Iris pigment epithelial cell (primary cell): ENCODE measurements at places on chromosomes 12 and 14.

GRCh38 chr14:95761436-95761835 is 47.5 kb upstream of the TCL1A start:
- DNase-seq = no peak

DNA sequence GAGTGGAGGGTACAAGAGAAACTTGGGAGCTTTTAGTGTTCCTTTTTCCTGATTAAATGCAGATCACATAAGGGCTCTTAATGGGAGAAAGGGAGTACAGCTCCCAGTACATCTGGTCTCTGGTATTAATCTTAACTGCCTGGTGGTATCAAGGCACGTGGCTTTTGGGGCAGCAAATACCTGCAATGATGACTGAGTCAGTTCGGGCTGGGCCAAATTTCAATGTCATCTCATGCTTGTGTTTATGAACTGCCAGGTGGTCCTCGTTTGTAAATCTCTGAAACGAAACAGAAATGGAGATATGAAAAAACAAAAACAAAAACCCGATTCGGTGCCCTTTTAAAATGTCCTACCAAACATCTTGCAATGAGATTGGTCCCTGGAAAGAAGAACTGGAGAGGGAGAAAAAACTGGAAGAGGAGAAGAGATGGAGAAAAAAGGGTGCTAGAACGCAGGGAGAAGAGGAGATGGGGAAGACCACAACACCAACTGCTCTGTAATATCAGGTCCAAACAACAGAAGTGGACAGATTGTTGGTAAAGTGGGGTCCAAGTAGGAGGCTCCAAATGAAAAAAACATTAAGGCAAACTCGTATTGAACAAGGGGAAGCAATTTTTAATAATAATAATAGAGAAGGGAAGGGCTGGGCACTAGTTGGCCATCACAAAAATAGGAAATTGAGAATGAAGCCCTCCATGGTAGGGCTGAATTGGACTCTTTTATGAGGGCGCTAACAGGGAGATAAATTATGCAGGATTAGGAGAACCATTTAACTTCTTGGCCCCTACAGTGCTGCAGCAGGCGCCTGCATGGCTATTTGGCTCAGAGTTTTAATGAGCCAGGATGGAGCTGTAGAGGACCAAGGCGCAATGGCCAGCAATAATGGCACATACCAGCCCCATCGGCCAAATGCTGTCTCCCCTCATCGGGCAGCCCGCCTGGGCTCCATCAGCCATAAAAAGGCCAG is 45.4 kb upstream of the NPFF start:
- no peak for DNase-seq

- no peak for DNase-seq
Measured at GRCh38 chr14:74265301-74265965, 26.2 kb downstream of the VSX2 start.

GRCh38 chr12:52267266-52267665 is 7.2 kb upstream of the KRT86 start:
- DNase-seq = no peak

- no peak for DNase-seq
Measured at GRCh38 chr14:42140001-42140400, 533.3 kb downstream of the LRFN5 start.

DNA sequence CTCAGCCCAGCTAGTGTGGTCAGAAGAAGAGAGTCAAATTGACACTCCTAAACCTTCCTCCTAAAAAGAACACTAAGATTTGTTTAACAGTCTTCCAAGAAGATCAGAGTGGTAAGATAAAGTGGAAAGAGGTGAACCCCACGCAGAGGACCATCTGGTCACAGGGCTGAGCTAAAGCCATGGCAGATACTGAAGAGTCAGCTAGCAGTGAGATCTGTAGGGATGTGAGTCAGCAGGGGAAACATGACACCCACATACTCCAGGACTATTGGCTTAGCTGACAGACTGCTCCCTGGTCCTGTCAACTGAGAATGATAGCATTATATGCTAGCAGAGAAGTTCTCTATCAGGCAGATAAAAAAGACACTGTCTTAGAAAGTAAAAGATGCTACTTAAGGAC is 269.4 kb upstream of the ALG10 start:
- peak; percentile 3 for DNase-seq

DNA sequence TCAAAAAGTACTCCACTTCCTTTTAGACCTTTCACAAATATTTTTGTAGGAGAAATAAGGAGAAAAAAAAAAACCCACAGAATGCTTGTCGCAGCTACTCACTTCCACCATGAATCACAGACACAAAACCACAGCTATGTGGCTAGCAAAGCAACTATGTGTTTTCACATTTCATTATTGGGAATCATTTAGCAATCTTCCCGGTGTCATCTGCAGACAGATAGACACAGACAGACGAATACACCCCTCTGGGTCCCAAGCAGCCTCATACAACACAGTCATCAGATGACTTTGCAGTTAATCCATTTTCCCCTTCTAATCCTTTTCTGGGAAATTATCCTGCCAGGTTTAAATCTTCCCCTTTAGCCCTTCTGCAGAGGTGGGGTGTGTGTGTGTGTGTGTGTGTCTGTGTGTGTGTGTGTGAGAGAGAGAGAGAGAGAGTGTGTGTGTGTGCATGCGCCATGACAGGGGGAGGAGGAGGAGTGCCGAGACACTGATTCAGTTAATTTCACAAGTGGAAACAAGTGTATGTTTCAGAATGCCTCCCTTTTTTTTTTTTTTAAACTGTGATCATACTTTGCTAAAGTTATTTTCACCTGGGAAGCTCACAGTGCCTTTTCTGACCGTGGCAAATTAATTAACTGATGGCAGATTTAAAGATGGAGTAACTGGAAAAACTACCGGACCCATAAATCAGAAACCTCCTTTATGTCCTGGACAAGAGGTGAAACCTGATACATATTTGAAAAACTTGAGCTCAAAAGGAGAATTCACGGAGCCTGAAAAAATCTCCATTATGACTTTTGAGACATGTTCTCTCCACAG is 39.9 kb downstream of the LTBP2 start:
- DNase-seq = peak; percentile 100

GRCh38 chr14:67636361-67636919 is 16.7 kb downstream of the ARG2 start:
- DNase-seq = peak; percentile 9

GRCh38 chr12:67377541-67377940 is 108.4 kb downstream of the CAND1 start:
- no peak for DNase-seq

DNA sequence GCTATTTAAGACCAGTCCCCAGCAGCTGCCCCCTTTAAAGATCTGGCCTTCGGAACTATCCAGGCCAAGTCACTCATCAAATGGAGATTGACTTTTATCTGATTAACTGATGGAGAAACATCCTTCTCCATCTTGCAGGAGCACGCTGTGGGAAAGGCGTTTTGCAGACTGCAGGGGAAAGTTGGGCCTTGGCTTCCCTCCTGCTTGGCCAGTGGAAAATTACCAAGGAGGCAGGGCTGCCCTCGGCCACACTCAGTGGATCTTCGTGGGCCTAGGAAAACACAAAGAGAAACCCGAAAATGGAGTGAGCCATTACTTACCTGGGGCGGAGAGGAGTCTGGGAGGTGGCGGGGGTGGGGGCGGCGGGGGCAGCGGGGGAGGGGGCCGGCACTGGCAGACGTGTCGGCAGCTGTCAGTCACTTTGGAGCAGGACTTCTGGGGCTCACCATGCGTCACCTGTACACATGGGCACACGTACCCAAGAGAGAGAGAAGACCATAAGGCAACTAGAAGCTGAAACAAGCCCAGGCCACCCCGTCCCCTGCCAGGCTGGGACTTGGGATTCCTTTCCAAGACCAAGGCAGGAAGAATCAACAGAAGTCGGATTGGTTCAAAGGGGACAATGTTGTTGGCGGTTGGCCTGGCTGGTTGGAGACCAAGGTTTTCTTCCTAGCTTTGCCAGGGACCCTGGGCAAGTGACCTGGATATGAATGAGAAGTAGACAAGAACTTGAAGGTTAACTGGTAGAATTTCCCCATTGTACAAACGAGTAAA is 9.2 kb downstream of the PRIMA1 start:
- DNase-seq = no peak

DNA sequence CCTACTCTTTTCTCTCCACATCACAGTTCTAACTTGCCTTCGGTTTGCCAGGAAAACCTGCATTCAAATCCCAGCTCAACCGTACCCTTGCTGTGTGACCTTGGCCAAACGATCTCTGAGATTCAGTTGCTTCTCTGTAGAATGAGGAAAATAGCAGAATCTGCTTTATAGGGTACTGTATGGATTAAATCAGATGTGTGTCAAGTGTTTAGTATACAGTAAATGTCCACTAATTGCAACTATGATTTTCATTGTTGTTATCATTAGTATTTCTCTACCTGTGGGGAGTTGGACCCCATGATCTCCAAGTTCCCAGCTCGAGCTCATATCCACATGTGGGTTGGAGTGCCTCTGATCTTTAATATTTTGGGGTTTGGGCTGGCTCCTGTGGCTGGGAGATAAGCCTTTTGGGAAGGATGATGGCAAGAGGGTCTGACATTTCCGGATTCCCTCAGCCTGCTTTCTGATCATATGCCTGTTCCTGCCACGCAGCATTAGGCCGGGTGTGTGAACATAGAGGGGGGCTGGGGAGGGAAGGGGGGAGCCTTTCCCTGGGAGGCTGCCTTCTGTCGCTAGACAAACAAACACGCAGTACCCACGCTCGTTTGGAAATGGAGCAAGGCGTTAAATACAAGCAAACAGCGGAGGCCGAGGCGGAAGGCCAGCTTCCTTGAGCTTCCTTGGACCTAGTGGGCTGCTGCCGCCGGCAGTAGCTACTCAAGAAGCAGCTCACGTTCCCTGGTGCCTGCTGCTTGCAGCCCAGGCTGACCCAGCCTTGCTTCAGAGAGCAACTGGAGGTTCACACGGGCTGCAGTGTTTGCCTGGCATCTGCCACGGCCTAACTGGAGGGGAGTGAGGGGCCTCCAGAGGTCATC is 213.5 kb upstream of the LHX5 start:
- no peak for DNase-seq

- DNase-seq = no peak
Measured at GRCh38 chr12:21763531-21763930, 11.0 kb downstream of the KCNJ8 start.

GRCh38 chr12:47819896-47820630 is at the start of gene HDAC7:
Gene HDAC7 (minus strand): TSS chr12:47819903. CDS start chr12:47819785, 118 bp downstream.
- DNase-seq = peak; percentile 85

GRCh38 chr12:5244513-5244972 is 187.4 kb upstream of the NTF3 start:
- DNase-seq = no peak

- DNase-seq = no peak
Measured at GRCh38 chr14:53022593-53022992, 71.7 kb upstream of the FERMT2 start.

DNA sequence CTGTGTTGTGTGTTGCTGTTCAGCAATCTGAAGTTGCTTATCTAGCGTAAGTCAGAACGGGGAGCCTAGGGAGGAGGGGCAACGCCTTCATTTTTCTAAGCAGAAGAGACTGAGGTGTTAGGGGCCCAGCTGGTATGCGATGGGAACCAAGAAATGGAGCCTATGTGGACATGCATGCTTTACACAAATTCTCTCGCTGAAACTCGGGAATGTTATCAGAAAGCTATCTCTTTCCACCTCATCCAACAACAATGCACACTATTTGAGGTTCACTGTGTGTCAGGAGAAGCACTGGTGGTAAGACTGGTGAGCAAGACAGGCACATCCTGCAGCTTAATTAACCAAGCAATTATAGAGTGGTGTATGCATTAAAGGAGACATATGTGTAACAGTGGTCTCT is 89.7 kb downstream of the NRXN3 start:
- no peak for DNase-seq

- DNase-seq = no peak
Measured at GRCh38 chr14:67440513-67440912, 28.5 kb upstream of the PLEK2 start.

DNA sequence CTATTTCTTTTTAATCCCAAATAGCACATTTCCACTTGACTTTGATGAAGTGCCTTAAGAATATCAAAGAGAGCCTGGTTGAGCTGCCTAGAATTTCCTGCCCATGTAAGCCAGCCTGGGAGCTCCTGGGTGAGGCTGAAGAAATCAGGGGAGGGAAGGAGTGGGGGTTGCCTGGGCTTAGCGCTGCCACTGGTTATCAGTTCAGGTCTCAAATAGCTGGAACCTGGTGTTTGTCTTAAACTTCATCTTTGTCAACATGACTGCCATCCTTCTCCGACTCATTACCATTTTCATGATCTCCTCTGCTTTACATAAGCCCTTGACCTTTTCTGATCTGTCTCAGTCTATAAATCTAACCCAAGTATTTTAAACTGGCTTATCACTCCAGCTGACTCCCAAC is 151.5 kb downstream of the TTC8 start:
- no peak for DNase-seq

DNA sequence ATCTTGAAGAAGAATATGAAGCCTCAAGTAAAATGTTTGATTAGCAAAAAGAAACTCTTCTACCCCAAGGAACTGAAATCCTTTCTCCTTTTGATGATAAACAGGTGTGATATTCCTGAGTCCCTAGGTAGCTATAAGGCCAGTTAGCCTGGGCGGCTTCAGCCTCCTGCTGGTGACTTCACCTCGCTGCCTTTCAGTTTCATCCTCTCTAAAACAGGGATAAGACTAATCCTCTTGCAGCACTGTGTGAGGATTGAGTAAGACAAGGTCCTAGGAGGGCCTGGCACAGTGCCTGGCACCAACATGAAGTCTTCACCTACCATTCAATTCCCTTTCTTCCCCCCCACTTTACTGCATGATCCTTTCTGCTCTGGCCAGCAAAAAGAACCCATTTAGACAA is 42.1 kb downstream of the CIT start:
- DNase-seq = peak; percentile 53

DNA sequence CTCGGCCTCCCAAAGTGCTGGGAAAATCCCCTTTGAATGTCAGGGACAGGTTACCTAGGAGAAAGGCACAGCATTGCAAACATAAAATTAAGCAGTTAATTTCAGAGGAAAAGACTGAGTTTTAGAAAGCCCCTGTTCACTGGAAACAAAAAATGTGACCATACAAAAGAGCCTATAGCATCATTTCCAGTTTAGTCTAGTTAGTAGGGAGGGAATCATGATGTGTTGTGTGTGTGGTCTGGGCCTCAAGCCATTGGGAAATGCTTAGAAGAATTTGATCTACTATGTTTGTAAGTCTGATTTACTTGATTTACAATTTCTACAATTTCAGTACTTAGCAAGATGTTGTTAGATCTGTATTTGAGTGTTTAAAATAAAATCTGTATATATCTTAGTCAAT is 47.1 kb upstream of the RERG start:
- no peak for DNase-seq

DNA sequence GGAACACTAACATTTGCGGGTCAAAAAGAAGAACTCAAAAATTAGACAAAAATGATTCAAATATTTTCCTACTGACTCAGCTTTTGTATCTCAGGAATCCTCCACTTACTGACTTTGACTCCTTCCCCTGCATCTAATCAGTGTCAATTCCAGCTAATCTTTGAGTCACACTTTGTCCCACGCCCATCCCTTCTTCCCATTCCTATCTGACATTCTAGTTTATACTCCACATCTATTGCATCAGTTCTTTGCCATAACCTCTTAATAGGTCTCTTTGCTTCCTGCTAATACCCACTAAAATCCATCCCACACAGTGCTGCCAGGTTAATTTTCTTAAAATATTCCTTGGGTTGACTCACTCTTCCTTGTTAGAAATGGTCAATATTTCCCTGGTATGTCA is 19.1 kb downstream of the BBS10 start:
- peak; percentile 90 for DNase-seq
